A549 (cell line): ENCODE measurements at places on chromosomes 13 and 19.
A peak's percentile ranks its signal among the peaks of the same experiment; 100 is the strongest.

DNA sequence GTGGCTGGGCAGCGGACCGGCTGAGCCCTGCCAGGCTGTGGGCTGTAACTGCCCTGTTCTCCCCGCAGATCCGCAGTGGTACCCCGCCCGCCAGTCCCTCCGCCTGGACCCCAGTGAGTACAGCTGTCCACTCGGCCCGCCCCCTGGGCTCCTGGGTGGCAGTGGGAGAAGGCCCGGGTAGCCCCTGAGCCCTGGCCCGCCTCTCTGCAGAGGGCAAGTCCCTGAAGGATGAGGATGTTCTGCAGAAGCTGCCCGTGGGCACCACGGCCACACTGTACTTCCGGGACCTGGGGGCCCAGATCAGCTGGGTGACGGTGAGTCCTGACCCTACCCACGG, 8.3 kb downstream of the NDUFB7 start:
- DNase-seq, result no peak

GRCh38 chr13:106115081-106115480, 420.4 kb downstream of the EFNB2 start:
- no peak for DNase-seq

- no peak for DNase-seq
These were observed 109.1 kb downstream of the AKAP11 start for GRCh38 chr13:42381165-42381425.

- DNase-seq, result no peak
These were observed 56.2 kb upstream of the AKAP11 start for GRCh38 chr13:42215578-42216421.

DNA sequence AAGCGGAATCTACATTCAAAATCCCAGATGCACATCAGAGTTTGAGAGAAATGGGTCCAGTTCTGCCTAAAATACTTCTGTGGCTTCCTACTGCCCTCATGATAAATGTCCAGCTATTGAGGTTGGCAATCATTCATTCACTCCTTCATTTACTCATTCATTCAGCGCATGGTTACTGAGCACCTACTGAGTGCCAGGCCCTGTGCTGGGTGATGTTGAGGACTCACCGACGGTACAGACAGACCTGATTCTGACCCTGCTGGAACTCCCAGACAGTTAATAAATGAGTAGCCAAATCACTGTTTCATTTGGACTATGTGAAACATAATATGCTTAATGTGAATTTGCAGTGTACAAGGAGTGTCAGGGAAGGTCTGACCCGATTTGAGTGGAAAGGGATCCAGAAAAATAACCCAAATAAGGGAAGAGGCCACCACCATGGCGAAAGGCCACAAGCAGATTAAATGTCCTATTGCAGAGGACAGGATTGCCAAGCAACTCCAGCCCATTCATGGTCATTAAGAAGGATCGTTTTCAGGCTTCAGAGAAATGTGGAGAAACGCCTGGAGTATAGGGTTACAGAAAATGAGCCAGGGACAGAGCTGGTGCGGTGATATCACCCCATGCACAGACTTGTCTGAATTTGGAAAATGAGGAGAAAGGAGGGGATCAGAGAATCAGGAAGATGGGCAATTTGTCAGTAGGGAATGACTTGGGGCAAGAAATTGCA, 20.5 kb downstream of the DYRK1B start:
- no peak for DNase-seq

DNA sequence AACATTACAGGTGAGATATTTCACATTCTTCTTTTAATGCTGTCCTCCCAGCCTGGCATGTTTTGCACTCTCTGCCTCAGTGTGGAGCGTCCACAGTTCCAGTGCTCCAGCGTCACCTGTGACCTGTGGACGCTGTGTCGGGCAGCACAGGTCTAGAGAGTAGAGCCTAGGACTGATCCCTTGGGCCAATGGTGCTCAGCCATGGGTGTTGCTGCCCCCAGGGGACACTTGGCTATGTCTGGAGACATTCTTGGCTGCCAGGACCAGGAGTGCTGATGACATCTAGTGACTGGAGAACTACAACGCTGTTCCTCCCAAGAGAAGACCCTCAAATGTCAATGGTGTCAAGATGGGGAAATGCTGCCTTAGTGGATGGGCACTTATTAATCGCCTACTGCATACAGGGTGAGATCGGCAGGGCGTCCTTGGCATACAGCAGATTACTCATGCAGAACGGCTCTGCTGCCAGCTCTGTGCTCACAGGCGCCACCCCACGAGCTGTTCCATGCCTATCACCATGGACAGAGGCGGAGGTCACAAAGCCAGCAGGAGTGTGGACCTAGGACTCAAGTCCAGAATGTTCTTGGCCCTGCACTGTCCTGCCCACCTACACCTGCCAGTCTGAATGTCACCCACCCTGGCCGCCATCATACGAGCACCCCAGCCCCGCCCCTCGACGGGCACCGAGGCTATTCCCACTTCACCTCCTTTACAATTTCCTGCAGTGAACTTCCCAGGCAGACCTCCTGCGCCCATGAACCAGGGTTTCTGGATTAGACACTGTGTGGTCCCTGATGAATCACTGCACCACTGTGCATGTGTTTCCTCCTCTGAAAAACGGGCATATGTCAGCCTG, 13.9 kb upstream of the MADCAM1 start:
- DNase-seq, result no peak

DNA sequence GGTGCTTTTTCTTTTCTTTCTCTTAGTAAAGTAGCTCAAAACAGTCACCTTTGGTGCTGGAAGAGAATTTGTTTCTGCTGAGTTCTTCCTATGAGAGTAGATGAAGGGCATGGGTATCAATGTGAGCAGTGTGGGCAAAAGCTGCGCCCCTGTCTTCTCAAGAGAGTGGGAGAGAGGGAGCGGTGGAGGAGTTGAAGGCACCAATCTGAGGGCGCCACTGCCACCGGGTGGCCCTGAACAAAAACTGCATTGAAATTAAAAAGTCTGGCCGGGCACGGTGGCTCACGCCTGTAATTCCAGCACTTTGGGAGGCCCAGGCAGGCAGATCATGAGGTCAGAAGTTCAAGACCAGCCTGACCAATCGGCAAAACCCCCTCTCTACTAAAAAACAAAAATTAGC, 28.7 kb upstream of the EPHX3 start:
- DNase-seq, result peak; percentile 39

DNA sequence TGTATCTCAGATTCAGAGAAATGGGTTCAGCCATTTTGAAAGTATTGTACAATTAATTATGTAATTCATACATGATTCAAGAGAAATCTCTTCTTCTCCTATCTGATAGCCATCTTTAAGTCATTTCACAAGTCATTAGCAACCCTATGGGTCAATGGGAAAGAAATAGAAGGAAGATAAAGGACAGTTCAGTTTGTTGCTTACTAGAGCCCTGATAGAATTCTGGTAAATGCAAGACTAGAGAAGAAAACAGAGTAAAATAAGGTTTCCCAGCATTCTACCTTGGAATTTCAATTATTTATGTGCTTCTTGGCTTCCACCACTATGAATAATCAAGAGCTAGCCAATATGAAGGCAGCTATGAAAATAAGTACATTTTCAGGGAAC, 117.7 kb downstream of the LHFPL6 start:
- no peak for DNase-seq
